Fibroblast of lung (primary cell): ENCODE measurements at places on chromosomes 7 and 10. TPM values are rescaled to one million over a fixed set of nuclear protein-coding genes. Genes with fewer than 3 reads are reported as not detected.

GHRHR gene
- polyA plus RNA-seq: not detected in 2 replicates

TAS2R4 gene
- polyA plus RNA-seq: 0.02 and 0.06 TPM in 2 replicates

- H3K27me3 ChIP-seq: no peaks in the 10 kb centered on the region
- no peak for DNase-seq
- H3K36me3 ChIP-seq: no peaks in the 10 kb centered on the region
- no peaks in the 10 kb centered on the region for H3K4me1 ChIP-seq
Measured at GRCh38 chr7:43071604-43072003, 40.8 kb upstream of the HECW1 start.

DNA sequence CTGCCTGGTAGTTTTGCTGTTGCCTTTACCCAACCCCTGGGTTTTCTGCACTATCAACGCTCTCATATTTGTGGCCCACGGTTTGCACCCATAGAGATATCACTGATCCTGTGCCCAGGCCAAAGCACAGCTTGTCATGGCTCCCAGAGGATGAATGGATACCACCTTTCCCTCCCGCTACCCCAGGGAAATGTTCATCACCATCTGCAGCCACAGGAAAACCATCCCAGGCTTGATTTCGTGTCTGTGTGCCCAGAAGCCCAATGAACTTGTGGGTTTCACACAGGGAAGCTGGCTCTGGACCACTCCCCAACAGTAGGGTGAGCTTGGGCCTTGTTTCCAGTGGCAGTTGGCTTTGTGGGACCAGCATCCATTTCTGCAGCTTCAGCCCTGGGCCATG, 143.1 kb upstream of the GDF10 start:
- no peaks in the 10 kb centered on the region for H3K36me3 ChIP-seq
- no peaks in the 10 kb centered on the region for H3K4me1 ChIP-seq
- no peak overlapping the region for H3K27ac ChIP-seq
- DNase-seq: no peak
- no peak overlapping the region for H3K4me3 ChIP-seq

- DNase-seq: peak; percentile 13
- no peak overlapping the region for H3K27ac ChIP-seq
- H3K4me1 ChIP-seq: no peaks in the 10 kb centered on the region
Measured at GRCh38 chr10:29297678-29298077, 8.8 kb downstream of the LYZL1 start.

DNA sequence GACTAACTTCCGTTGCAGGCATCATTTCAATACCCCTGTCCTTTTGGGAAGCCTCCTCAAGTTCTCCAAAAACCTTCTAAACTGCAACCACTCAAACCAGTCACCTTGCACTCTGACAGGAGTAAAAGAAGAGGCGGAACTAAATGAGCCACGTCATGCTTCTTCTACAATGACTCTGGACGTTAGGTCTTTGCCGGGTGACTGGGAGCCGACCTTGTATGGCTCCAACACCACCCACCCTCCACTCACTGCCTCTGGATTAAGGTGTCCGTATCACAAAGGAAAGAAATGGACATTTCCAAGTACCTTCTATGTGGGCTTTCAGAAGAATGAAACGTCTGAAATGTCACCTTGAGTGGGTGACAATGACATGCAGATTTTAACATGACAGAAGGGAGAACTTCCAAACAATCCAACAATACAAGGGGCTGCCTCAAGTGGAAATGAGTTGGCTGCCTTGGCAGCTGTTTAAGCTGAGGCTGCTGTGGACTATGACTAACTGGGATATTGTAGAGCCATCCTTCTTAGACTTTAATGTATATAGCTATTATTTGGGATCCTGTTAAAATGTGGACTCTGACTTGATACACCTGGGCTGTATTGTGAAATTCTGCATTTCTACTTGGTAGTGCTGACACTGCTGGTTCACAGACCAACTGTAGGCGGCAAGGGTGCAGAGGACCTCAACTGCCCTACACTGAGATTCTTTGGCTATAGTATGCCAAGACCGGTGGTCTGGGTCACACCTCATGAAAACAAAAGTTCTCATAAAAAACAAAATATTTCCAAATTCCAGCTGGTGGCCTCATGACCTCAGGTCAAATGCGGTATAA, 33.8 kb upstream of the PDLIM1 start:
- H3K36me3 ChIP-seq: no peaks in the 10 kb centered on the region
- no peak overlapping the region for H3K4me3 ChIP-seq
- DNase-seq: no peak
